ENCODE measurements at places on chromosomes 3 and 15.
A peak's percentile ranks its signal among the peaks of the same experiment; 100 is the strongest.

DNA sequence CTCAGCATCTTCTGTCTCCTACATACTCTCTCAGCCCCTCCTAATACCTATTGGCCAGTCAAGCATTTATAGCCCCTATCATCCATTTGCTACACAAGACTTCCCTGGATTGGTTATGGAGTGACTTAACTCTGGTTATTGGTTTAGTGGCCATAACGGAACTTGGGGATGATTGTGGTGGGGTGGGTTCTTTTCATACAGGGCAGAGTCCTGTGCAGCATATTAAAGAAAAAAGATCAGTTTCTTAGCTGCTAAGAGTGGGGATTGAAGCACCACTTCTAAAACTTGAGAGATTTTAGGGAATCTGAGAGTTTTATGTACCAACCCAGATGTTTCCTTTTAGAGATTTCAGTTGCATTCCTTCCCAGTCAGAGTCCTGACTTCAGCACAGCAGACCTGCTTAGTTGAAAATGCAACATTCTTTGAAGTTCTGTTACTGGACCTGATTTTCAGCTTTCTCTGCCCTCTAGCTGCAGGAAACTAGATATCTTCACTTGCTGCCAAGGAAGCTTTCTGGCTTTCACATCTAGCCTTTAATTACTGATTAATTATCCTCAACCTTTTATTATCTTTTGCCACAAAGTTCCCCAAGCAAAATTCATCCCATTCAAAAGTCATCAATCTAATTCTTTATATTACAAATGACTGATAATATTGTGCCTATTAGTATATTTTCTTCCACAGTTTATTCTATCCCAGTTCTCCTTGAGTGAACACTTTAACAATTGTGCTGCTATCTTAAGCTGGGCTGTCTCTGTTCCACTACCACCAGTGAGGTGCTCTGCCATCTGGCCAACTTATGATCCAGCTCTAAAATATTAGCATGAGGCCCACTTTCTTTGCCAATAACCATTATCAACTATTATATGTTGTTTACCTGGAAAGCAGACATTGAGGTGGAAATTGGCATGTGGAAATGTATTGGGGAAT, 906.0 kb upstream of the ALCAM start:
- DNase-seq = no peak

DNA sequence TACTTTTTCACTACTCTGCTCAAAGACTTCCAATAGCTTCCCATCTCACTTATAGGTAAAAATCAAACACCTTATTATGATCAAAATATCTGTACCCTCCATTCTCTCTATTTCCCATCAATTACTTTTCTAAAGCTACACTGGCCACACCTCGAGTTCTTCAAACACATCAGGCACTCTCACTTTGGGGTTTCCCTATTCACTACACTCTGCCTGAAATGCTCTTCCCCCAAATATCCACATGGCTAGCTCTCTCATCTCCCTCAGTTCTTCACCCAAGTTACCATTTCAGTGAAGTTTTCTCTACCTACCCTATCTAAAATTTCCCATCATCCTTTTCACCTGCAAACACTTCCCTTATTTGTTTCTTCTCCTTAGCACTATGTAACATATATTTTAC, 14.8 kb downstream of the UBE3A start:
- no peak for DNase-seq

DNA sequence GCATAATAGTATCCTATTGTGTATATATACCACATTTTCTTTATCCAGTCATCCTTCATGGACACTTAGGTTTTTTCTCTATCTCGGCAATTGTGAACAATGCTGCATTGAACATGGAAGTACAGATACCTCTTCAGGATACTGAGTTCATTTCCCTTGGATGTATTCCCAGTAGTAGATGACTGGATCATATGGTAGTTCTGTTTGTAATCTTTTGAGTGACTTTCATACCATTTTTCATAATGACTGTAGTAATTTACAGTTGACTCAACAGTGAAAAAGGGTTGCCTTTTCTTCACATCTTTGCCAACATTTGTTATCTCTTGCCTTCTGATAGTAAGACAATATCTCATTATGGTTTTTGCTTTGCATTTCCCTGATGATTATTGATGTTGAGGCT, 21.8 kb downstream of the MYH15 start:
- peak; percentile 54 for DNase-seq

GRCh38 chr15:48309740-48310139, 21.5 kb upstream of the DUT start:
- no peak for DNase-seq
